ENCODE measurements at places on chromosomes 1 and 21.

GRCh38 chr1:161171191-161171590, 5.0 kb downstream of the PPOX start:
- ATAC-seq, result no peak

GRCh38 chr1:179814546-179814838, 63.1 kb downstream of the TOR1AIP2 start:
- peak; percentile 61 for ATAC-seq

- no peak for ATAC-seq
These were observed 18.7 kb upstream of the CRB1 start for GRCh38 chr1:197249324-197249723.

- no peak for ATAC-seq
These were observed 5.0 kb upstream of the TRABD2B start for GRCh38 chr1:48002142-48002541.

DNA sequence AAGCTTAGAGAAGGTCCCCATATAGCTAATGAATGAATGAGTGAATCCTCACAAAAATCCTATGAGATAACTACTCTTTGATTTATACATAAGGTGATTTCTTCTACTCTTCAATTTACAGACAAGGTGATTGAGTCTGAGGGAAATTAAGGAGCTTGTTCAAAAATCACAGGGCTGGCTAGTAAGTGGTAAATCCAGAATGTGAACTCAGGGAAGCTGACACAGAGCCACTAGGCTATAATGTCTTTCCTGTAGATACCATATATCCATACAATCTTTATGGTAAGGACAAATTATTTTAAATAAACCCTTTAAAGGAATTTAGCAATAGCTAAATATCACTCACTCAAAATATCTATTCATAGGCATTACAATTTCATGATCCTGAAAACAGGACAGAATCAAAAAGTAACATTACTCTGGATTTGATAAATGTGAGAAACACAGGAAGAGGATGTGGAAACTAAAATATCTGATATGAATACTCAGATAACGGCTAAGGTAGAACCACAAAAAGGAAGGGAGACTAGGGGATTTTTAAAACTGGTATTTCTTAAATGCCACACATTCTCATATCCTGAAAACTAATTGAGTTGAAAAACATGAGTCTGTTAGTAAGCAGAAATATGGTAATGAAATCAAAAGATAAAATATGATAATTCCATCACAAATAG, 108.2 kb downstream of the NBPF12 start:
- no peak for ATAC-seq

GRCh38 chr1:32336963-32337675, 1.1 kb upstream of the MARCKSL1 start:
- no peak for ATAC-seq

DNA sequence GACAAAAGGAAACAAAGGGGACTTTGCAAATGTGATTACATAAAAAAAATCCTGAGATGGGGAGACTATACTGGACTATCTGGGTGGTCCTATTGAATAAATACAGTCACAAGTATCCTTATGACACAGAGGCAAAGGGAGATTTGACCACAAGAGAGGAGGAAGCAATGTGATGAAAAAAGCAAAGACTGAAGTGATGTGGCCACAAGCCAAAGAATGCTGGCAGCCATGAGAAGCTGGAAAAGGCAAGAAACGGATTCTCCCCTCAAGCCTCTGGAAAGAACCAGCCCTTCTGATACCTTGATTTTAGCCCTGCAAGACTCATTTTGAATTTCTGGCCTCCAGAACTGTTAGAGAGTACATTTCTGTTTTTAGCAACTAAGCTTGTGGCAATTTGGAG, 36.4 kb downstream of the OLFML2B start:
- no peak for ATAC-seq
